ENCODE measurements at places on chromosomes 7 and 10. TPM values are rescaled to one million over a fixed set of nuclear protein-coding genes. Genes with fewer than 3 reads are reported as not detected.

The WDR86 gene
- 6.8 TPM for total RNA-seq

The SLC18A3 gene
- total RNA-seq = 0.11 TPM

The CNPY4 gene
- total RNA-seq = 34.5 TPM

The OR6B1 gene
- total RNA-seq = not detected

The PRR15 gene
- 3.0 TPM for total RNA-seq

The SAMD9 gene
- total RNA-seq = 29.0 TPM

The FBXL13 gene
- 8.1 TPM for total RNA-seq

The PANK1 gene
- 11.6 TPM for total RNA-seq

The IFIT1B gene
- 2.2 TPM for total RNA-seq

The CNPY1 gene
- 0.32 TPM for total RNA-seq

The ZNF365 gene
- 0.85 TPM for total RNA-seq

The PPP1R9A gene
- 28.6 TPM for total RNA-seq

The HECW1 gene
- total RNA-seq = 0.16 TPM

The NPSR1 gene
- total RNA-seq = 0.58 TPM

The DOCK1 gene
- total RNA-seq = 132 TPM

The TMEM196 gene
- 1.0 TPM for total RNA-seq

The SCIN gene
- total RNA-seq = 10.7 TPM

The GBX1 gene
- total RNA-seq = not detected

The DYNC1I1 gene
- 2.2 TPM for total RNA-seq

The POLR2J3 gene
- 46.1 TPM for total RNA-seq

The HMX2 gene
- not detected for total RNA-seq

The ANKMY2 gene
- 53.1 TPM for total RNA-seq

The SPOCK2 gene
- 3.2 TPM for total RNA-seq

The PON1 gene
- not detected for total RNA-seq

The MMD2 gene
- total RNA-seq = 0.11 TPM

The ZP3 gene
- 0.42 TPM for total RNA-seq

The TAS2R41 gene
- total RNA-seq = not detected

The HOXA13 gene
- 43.2 TPM for total RNA-seq

The CALHM1 gene
- not detected for total RNA-seq
